Stimulated activated CD8-positive, alpha-beta memory T cell treated with anti-CD3 and anti-CD28 coated beads, Interleukin-4, amount 100 ng/mL, for 24 hours (primary cell): ENCODE measurements at places on chromosomes 7 and 10.
A peak's percentile ranks its signal among the peaks of the same experiment; 100 is the strongest.

DNA sequence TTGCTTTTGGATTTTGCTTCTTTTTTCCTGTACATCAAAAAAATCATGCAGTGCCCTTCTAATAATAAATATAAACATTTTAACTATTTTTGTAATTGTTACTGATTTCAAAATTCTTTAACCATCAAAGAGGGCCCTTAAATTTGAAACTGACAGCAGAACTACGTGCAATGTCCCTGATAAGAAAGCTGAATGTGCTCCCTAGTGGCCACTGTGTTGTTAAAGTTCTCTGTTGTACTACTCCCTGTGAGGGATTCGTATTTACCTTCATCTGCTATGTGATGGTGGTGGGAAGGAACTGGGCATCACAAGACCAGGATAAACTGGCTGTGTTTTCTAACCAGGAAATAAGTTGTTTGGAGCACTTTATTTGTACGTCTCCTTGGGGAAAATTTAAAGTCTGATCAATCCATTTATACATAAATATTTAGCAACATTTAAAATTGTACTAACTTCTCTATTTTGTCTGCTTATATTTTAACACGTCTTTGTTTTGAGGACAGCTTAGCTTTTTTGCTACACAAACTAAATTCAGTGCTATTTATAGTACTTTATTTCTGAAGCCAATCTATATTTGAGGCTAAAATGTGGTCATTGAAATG, 322.4 kb downstream of the HGF start:
- DNase-seq = no peak

GRCh38 chr7:127682140-127682539, 30.1 kb downstream of the SND1 start:
- DNase-seq = no peak

DNA sequence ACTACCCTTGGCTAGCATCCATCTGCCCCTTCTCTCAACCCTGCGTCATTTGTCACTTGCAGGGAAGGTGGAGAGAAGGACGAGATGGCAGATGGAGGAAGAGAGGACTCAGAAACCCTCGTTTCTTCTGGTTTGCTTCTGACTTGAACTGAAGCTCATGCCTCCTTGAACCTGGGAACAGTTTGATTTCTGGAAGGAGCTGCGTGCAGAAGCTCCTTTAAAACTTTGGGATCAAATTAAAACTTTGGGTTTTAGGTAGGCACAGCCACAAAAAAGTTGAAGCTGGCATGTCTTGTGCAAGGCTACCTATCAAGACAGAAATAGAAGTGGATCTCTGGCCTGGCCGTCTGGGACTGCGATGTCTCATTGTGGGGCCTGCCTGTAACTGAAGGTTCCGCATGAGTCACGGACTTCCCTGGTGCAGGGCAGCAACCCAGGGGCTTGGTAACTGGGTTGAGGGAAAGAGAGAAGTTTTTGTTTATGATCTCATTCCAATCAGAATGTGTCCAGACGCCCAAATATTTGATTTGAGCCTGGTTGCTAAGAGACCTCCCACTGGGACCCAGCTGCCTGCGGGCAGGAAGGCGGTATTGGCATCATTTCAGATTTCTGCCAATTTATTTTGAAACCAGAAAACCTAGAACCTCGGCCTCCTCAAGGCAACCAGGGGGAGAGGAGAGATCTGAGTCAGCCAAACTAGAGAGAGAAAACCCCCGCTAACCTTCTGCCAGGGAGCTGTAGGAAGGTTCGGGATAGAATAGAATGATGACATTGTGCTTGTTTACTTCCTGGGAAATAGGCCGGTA, 15.8 kb upstream of the CAMK1D start:
- DNase-seq = peak; percentile 9

DNA sequence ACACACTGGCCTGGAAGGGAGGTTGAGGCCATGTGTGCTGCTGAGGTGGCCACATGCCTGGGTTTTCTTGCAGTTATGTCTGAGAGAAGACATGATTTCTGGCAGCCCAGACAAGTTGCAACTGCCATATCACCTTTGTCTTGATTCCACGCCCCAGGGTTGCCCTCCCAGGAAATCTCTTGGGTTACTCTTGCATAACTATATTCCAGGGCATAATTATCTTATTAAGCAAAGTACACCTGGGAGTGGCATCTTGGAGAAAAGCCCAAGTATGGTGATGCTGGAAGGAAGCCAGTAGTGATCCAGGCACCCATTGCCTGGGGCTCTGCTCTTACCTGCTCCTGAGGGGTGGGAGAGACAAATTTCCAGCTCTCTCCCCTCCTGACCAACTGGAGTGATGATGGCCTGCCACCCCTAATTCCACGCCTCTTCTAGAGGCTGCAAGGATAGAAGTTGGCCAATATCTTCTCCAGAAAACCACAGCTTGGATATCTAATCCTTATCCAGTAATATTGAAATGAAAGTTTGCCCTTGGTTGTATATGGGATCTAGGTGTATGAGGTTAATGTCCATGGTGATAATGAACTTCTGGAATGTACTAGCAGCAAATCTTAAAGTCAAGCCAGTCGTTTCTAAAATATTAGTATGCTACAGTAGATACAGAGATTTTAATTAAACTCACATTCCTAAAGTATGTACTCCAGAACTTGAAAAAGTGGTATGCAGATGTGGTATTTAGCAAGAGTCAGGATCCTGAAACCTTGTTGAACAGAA, 5.0 kb downstream of the AKR1B10 start:
- no peak for DNase-seq

DNA sequence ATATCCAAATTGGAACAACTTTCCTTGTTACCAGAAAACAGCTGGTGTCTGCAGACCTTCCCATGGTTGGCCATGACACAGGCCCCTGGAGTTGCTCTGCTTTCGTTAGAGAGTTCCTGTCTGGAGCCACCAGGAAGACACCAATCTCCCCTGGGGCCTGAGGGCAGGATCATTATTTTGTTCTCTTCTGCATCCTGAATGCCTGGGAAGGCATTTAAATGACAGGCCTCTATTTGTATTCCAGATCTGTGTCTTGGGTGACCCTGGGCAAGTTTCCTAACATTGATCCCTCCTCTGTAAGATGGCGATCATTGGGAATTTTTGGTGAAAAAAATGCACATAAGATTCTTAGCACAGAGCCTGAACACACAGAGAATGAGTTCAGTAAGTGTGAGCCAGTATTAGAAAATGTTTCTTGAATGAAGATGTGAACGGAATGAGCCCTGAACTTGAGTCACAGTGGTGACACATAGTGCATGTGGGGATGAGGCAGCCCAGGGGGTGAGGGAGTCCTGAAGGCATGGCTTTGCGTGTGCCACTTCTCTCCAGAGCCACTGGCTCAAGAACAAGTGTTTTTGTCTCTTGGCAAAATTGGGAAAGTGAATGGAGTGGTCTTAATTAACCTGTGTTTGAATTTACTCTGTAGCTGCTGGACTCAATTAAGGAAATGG, 28.4 kb downstream of the BMPER start:
- no peak for DNase-seq

DNA sequence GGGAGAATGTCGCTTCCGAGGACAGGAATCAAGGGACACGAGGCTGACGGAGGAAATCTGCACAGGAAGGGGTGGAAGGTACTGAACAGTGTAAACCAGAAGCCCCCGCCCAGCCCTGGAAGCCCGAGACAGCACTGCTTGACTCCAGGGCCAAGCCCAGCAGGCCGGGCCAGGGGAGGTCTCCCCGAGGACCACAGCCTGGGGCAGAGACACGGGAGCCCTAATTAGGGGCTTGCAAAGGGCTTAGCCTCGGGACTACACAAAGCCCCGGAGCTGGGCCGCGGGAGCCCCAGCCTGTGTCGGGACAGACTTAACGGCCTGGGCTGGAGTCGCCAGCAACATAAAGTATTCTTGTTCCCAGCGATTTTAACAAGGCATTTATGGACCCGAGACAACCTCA, 50.8 kb downstream of the OAT start:
- DNase-seq = no peak

- DNase-seq = no peak
Measured at GRCh38 chr10:11757454-11757820, 15.3 kb downstream of the ECHDC3 start.

DNA sequence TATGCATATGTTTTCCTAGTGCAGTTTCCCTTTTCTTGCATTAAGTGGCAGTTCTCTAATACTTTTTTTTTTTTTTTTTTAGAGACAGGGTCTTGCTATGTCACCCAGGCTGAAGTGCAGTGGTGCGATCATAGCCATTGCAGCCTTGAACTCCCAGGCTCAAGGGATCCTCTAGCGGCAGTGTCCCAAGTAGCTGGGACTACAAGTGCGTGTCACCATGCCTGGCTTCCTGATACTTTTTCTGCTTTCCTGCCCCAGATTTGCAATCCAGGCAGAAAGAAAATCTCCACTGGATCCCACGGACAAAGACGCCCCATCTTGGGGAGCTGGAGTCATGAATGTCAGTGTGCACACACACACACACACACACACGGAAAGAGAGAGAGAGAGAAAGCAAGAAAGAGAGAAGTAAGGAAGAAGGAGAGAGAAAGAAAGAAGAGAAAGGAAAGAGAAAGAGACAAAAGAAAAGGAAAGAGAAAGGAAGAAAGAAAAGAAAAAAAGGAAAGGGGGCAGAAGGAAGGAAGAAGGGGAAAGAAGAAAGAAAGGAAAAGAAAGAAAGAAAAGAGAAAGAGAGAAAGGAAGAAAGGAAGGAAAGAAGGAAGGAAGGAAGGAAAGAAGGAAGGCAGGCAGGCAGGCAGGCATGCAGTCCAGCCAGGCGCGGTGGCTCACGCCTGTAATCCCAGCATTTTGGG, 37.5 kb upstream of the OCM2 start:
- DNase-seq = no peak

- no peak for DNase-seq
Measured at GRCh38 chr10:101892782-101893391, 49.3 kb upstream of the KCNIP2 start.

DNA sequence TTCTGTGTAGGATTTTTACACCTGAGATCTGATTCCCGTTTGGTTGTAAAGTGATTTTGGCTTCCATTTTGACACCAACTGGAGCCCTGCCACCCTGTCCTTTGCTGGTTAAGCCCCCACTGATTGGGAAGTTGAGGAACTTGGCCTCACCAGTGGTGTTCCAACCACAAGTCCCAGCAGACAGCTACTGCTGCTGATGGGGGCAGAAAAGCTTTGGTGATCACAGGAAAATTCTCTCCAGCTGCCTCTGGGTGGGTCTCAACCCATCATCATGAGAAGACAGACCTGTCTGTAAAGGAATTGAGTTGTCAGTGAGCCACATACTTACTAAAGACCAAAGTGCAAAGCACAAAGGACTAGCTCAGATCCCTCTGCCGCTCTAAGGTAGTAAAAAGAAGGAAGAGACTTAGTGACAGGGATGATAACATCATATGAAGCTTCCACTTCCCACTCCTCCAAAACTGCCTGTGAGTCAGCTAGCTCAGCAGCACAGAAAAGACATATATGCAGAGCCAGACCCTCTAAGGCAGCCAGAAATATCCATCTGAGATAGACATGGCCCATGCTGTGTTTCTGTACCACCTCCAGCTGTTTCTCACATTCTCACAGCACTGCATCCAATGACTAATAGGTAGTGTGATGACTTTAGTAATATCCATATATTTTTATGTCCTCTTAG, 22.4 kb upstream of the LRRC17 start:
- no peak for DNase-seq

DNA sequence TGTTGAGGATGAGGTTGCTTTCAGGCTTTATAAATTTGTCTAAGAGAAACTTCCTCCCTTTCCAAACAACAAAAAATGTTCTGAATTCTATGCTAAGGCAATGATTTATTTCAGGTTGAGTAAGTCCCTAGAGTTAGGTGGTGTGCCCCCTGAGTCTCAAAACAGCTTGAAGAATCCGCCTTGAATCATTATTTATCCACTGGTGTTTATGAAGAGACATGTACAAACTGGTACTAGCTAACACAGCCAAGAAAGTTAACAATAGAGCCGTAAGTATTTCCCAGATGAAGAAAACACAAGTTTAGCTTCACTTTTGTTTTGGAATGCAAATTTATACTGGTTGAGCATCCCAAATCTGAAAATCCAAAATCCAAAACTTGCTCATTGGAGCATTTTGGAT, 66.2 kb upstream of the SRPK2 start:
- DNase-seq = no peak

DNA sequence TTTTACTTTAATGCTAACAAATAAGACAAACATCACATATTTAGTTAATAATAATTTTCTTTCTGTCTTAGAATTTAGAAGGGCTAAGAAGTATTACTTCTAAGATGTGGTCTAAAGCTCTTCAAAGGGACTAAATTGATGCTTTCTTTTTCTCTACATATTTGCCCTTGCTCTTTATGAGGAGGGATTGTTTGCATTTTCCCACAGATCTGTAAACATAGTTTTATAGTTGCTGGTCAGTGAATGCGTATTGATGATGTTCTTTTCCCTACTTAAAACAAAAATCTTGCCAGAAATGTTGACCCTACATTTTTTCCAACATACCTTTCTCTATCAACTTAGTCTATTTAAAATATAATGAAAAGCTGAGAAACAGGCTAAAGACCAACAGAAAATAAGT, 372.4 kb upstream of the LRGUK start:
- DNase-seq = no peak

- DNase-seq = peak; percentile 58
Measured at GRCh38 chr10:126041804-126042231, 145.5 kb downstream of the FANK1 start.

DNA sequence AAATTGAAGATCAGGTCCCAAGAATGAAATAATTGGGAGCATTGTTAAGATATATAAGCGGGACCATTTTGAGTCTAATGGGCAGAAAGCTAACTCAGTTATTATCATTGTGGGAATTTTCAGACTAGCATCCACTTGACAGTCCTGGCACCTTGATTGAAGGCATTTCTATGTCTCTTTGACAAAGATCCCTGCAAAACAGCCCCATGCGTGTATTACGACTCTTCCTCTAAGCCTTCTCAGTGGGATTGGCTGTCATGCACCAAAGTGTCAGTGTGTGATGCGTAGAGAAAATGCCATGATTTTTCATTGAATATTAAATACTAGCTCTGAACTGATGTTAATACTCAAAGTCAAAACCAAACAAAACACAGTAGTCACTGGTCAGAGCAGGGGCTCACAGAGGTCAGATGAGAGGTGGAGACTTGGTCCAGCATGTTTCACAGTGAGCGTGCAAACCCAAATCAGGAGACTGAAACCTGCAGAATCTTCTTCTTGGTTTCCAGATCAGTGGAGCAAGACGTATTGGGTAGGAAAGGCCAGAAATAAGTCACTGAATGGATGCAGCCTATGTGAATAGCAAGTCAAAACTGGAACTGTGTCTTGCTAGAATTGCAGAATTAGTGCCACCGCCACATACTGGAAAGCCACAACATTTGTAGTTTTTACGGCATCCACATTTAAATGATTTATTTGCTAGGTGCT, 303.6 kb upstream of the AKR1E2 start:
- no peak for DNase-seq

- DNase-seq = no peak
Measured at GRCh38 chr7:144791488-144791887, 44.4 kb downstream of the TPK1 start.

GRCh38 chr7:19098510-19098909, 18.9 kb downstream of the TWIST1 start:
- no peak for DNase-seq

DNA sequence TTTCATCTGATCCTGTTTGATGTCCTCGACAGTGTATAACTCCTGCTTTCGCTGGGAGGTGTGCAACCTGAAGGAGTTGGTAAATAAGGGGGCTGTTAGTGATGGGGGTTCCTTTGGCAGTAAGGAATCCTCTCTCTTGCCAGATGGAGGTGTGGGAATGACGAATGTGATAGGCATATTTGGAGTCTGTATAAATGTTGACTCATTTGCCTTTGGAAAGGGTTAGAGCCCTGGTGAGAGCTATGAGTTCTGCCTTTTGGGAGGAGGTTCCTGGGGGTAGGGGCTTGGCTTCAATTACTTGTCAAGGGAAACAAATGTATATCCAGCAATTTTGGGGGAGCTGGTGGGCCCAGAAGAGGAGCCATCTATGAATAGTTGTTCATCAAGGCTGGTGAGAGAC, 11.4 kb upstream of the CHST3 start:
- DNase-seq = no peak

GRCh38 chr7:28459306-28459705, 47.0 kb downstream of the CREB5 start:
- no peak for DNase-seq
